ENCODE measurements at places on chromosomes 6 and 20.
A peak's percentile ranks its signal among the peaks of the same experiment; 100 is the strongest.

DNA sequence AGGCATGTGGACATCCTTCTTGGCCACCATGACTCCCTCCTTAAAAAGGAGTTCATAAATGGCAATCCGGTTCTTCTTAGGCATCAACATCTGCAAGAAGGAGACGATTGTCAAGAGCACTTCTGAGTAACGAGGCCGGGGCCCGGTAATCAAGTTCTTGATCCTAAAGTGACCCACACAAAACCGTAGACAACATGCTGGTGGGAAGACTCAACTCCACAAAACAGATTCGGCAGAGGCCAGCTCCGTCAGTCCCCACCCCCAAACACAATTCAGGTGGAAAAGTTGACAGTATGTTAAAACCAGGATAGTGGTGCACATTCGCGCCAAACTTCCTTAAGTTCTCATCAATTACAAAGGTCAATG is 754 bp downstream of the RPS10 start:
- peak; percentile 12 for DNase-seq

DNA sequence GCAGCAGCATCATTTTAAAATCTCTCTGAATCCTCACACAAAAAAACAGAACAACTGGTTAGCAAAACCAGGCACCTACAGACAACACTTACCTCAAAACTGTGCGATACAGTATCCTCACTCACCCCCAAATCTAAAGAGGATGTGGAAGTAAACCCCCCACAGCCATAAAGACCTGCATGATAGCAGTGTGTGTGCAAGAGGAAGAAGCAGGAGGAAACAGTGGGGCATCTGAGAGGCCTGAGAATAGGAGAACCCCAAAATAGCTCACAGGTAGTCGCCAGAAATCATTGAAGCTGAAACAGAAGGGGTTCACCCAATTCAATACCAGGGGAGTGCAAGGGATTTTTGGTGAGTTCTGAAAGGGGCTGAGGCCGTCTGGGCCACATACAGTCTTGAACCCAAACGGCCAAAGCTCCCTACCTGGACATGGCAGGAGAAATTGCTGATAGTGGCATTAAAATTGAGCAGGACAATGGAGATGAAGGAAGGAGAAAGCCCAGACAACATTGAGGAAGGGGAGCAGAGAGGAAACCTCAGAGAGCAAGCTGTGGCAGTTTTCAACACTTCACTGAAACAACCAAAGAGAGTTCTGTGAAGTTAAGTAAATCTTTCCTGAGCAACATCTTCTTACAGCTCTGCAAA is 129.7 kb downstream of the FIG4 start:
- no peak for DNase-seq

DNA sequence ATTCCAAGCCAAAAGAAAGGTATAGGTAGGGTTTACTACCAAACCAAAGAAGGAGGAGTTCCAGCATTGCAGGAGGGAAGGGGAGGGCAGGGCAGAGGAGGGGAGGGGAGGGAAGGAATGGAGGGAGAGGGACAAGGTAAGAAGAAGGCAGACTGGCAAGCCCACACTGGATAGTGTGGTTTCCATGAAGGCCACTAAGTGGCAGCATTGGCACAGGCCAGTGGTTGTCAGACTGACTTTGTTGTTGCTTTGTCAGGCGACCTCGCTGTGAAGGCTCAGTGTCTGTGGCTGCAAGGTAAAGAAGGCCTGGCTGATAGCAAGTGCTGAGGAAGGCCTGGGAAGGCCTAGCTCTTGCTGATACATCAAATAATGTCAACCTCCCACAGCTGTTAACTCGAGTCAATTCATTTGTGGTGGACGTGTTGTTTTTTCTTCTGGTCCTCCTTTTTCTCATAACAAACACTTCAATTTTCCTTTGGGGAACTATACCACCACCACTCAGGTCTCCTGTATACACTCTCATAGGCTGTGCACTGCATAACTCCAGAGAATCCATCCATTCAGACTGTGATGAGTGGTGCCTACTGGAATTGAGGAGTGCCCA is 7.7 kb upstream of the ZNF334 start:
- peak; percentile 50 for DNase-seq

GRCh38 chr20:19784511-19785172 is 26.6 kb downstream of the RIN2 start:
- peak; percentile 22 for DNase-seq

DNA sequence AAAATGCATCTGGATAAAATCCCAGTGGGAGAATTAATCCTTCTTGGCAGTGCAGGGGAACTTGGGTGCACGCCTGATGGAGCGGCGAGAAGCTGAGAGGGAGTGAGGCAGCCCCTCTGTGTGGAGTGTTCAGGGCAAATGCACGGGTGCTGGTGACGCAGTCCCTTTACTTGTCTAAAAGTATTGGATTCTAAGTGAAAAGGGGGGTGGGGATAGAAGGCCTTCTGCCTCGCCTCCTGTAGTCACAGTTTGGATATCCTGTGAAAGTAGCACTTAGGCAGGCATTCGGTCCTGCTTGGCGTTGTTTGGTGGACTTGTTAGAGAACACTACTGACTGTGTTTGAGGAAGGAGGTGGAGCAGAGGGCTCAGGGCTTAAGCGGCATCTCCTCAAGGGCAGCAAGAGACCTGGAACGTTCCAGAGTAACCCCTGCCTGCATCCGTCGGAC is 39.3 kb downstream of the PHACTR3 start:
- no peak for DNase-seq

GRCh38 chr20:60570481-60571277 is 612.5 kb downstream of the CDH26 start:
- no peak for DNase-seq

- DNase-seq: no peak
These were observed 262.9 kb upstream of the BTBD3 start for GRCh38 chr20:11654766-11655165.

DNA sequence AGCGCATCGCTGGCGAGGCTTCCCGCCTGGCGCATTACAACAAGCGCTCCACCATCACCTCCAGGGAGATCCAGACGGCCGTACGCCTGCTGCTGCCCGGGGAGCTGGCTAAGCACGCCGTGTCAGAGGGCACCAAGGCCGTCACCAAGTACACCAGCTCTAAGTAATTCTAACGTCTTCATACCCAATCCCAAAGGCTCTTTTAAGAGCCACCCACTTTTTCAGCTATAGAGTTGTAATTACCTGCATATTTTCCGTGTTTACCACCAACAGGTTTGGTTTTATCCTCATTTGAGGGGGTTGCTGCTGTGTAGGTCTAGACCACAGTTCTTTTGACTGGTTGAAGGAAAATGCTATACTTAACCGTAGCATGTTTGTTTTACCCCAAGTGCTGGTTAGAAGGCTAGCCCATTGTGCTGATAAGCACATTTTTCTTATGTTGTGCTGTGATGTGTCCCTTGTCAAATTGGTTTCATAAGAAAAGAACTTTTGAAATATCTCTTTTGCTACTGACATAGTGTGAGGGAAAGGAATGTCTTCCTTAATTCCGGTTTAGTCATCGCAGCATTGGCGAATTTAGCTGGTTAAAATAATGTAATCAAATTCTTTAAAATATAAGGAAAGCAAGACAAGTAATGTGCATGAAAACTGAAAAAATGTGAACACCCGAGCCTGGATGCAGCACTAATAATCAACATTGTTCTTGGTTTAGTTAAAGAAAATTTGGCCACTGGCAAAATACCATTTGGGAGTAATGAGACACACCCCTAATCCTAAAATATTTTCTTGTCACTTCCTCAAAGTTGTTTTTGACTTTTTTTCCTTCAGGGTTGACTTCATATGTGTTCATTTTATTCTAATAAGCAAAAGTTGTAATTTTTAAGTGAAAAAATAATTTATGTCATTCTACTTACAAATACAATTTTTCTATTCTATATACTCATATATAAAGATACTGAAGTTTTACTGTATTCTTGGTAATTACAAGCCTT is 112.8 kb downstream of the HFE start:
- DNase-seq: no peak

GRCh38 chr20:44717986-44718385 is 2.8 kb downstream of the CCN5 start:
- DNase-seq: no peak

DNA sequence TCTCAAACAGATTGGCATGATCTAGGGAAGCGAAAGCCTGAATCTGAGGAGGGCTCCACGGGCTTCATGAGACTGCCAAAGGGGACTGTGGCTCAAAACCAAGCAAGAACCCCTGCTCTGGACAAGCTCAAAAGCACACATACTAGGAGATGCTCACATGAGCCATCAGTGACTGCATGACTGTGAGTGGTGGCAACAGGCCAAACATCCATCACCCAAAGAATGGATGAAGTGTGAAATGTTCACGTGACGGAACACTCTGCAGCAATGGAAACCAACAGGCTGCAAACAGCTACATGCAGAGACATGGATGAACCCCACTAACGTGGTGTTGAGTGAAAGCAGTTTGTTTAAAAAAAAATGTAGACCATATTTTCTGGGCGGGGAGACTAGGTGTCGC is 136.3 kb downstream of the PREX1 start:
- no peak for DNase-seq

- no peak for DNase-seq
These were observed 203.3 kb upstream of the LAMP5 start for GRCh38 chr20:9311132-9311531.

- no peak for DNase-seq
These were observed 64.0 kb downstream of the PLCB1 start for GRCh38 chr20:8196096-8196495.

GRCh38 chr6:170460641-170461040 is 92.5 kb downstream of the PSMB1 start:
- DNase-seq: no peak

GRCh38 chr6:92050216-92050615 is 1369.1 kb downstream of the EPHA7 start:
- no peak for DNase-seq

DNA sequence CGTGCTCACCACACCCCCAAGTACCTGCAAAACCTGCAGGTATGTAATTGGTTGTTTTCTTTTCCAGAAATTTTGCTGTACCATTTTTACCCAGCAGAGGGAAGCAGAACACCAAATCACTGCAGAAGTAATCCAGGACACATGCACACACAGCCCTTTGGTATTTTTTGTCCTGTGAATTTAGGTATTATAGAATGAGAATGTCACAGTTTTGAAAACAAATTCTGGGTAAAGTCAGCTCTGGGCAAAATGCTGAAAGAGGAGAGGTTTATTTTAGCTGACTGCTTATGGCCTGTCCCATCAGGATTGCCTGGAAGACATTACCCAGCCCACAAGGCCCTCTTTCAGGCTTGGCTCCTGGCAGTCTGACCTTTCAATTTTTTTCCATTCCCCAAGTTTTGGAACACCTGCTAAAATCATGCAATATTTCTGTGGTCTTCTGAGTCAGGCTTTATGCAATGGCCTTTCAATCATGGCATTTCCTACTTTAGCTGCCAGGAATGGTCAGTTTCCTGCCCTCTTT is 3.5 kb upstream of the EFHC1 start:
- DNase-seq: peak; percentile 31

- DNase-seq: no peak
These were observed 547.3 kb upstream of the SLC35B3 start for GRCh38 chr6:8982668-8983067.

DNA sequence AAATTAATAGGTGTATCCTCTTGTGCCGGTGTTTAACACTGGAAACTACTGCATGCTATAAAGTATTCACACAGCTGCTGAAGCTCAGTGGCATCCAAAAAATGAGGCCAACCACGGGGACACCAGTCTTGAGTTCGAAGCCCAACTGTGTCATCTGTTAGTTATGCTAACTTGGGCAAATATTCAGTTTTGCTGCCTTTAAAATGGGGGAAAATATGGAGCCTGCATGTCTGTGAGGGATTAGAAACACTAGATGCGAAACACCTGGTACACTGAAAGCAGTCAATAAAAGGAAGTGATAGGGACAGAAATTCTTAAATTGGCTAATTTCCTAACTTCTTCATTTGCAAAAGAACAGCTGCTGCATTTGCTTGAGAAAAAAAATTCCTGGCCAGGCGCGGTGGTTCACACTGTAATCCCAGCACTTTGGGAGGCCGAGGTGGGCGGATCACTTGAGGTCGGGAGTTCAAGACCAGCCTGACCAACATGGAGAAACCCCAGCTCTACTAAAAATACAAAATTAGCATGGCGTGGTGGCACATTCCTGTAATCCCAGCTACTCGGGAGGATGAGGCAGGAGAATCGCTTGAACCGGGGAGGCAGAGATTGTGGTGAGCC is 36.6 kb upstream of the MLIP start:
- no peak for DNase-seq

- DNase-seq: no peak
These were observed 50.8 kb upstream of the TAGAP start for GRCh38 chr6:159095616-159096015.

DNA sequence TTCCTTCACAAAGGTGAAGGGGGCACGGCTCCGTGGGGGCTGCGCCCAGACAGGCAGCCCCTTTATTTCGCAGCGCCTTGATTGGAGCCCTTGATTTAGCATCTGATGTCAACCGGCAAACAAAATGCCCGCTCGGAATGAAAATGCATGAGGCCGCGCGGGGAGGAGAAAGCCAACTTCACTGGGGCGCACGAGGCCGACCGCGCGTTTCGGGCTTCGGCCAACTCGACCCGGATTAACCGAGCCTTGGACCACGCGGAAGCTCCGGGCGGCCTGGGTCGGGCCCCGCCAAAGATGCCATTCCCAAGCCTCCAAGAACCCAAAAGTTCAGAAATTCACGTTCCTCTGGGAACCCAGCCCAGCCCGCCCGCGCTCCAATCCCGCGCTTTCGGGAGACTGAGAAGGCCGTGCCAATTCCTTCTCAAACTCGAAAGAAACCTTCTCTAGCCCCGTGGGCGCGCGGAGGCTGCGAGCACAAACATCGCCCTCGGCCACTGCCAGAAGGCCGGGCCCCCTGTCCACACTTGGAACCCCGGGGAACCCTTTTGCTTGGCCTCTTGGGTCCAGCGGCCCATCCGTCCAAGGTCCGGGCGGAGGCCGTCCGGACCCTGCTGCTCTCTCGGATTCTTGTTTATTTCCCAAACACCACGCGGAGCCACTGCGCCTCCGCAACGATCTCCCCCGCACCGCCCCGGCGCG is 879 bp upstream of the INSM1 start:
- no peak for DNase-seq

DNA sequence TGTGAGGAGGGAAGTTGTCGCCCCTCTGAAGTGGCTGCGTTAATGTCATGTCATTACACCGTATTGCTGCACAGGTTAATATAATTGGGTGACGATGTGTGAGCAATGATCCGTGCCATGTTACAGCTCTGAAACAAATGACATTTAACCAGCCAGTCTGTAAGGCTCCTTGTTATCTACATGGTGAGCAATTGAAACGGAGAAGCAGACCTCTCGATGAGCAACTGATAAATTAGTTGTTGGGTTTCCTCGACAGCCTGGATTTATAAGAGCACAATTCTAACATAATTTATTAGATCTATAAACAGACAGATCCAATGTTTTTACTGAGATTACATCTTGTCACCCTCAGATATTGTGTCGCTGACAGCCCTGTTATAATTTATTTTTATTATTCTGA is 49.9 kb upstream of the MAFB start:
- no peak for DNase-seq

Measured in CD4-positive, alpha-beta T cell treated with Interleukin-1 beta for 1 hour (primary cell).